Dermis blood vessel endothelial cell (primary cell): ENCODE measurements at places on chromosomes 2 and 18.
A peak's percentile ranks its signal among the peaks of the same experiment; 100 is the strongest.

DNA sequence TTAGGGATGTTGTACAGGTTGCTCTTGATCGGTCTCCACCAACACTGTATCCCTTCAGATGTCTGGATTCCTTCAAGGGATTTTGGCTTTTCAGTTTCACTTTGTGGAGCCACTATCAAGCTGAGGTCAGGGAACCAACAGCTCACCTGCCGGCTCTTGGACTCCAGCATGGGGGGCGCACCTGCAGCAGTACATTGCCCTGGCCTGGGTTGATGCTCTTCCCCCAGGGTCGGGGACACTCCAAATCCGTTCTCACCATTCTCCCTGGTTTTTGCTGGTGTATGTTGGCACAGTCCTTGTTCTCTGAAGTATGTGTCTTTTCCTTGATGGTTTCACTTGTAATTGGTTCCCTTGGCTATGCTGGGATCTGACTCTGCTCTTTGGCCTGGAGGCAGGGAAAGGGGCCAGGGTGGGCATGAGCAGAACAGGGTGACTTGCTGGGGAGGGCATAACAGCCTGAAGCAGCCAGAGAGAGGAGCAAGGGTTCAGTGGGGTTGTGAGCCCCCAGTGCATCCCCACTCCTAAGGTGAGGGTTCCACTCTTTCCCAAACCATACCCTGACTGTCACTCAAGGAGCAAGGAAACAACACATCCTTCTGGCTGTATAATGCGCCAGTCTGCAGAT, 5.1 kb downstream of the ARHGEF4 start:
- DNase-seq: no peak

- DNase-seq: no peak
Measured at GRCh38 chr2:168673265-168674189, 128.9 kb upstream of the NOSTRIN start.

DNA sequence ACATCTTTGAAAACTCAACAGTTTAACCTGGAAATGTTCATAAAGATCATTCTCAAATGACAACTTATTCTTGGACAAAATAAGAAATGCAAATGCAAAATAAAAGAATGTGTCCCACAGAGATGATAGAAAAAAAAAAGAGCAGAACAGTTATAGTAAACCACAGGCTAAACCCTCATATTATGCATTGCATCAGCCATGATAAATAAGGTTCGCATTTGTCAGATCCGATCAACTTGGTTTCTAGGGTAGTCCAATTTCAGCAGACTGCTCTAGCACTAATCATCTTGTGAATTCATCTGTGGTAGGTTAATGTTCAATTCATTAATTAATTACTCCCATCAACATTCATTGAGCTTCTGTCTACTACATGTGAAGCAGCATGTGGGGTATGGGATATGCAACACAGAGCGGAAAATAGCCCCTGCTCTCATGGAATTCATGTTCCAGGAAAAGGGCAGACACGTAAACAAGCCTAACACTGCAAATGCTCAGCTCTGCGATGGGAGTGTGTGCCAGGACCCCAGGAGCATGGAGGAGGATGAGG, 316.2 kb upstream of the REV1 start:
- DNase-seq: no peak

- peak; percentile 55 for DNase-seq
Measured at GRCh38 chr18:62505669-62506494, 16.9 kb upstream of the ZCCHC2 start.

DNA sequence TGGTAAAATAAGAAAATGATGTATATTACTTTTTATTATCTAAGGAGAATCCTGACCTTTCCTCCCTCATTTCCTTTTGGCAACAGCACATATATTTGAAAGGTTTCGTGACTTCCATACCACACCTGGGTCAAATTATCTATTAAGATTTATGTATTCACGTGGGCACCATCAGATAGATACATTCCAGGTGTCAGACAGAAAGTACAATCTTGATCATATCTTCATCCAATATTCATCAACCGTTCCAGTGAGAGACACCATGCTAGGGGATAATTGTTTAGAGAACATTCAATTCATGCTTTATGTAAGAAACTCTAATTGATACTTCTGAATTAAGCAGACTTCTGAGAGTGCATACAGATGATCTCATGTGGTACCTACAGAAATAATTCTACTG, 73.7 kb downstream of the SCN9A start:
- no peak for DNase-seq

- peak; percentile 59 for DNase-seq
Measured at GRCh38 chr2:62705859-62706720, 577 bp downstream of the EHBP1 start.

GRCh38 chr2:225428360-225428759, 28.9 kb downstream of the NYAP2 start:
- DNase-seq: no peak

DNA sequence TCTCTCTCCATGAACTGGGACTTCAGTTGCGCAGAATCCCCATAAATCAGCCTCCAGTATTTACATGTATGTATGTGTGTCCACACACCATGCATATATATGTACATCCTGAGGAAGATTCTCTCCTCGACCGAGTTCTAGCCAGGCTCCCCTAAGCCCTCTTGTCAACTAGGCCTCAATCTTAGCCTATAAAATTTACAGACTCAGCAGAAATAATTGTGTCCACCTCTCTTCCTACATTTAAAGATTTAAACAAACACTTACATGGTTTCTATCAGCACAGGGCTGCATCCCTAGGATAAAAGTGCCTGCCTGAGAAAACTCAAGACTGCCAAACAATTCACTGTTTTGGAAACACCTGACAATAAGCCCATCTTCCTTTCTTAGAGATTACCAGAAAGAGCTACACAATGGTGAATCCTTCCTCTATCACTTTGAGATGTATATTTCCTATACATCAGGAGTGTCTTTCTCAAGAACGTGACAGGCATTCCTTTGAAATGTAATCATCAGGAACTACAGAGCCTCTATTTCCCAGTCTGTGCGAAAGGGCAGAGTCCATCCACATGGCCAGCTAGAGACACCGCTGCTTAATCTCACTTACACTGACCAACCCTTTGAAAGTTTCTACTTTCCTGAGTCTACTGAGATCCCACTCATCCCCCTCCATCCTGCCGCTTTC, 39.5 kb downstream of the ZNF519 start:
- no peak for DNase-seq

- DNase-seq: no peak
Measured at GRCh38 chr2:107738266-107738665, 88.4 kb upstream of the RGPD4 start.

GRCh38 chr18:13261661-13262357, 43.2 kb downstream of the LDLRAD4 start:
- DNase-seq: no peak

DNA sequence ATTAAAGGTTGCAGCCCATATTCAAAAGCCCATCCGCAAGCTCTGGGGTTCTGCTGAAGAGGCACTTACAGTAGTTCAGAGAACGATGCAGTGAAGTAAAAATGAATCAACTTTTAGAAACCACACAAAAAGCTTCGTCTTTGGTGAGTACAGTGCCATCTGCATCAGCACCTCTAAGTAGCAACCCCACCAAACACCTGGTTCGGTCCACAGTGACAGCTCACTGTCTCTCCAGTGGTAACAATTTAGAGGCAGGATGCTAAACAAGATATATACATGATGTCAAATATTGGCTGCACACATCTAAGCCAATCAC, 275.4 kb upstream of the TCF4 start:
- no peak for DNase-seq

- DNase-seq: no peak
Measured at GRCh38 chr2:63399156-63399555, 189.1 kb downstream of the WDPCP start.

DNA sequence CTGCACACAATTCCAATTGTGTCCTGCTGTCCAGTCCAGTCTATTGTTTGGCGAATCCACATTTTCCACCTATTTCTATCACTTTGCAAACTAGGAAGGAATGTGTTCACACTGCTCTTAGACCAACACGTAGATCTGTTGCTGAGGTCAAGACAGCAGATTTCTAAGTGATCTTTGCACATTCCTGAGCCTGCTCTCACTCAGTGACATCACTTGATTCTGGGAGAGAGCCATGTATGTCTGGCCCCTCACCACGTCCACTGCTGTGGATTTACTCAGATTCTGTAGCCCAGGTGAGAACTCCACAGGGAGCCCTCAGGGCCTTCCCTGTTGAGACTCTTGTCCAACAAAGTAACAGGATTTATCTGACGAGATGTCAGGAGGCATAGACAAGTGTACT, 317.2 kb downstream of the TSN start:
- no peak for DNase-seq

DNA sequence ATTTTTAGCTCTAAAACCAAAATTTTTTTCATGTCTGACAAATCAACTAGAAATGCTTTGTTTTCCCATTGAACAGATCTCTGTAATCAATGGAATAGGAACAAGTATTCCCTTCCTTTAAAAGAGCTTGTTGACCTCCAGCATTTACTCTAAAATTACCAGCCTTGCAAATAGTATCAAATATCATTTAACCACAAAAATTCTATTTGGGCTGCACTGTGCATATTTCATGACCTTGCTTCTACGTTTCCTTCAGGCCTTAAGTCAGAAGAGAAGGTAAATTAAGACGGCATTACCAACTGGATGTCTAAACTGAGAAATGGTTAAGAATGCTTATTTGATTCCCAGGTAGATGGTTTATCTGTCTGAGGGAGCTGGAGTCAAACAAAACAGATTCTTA, 33.3 kb upstream of the NRXN1 start:
- no peak for DNase-seq

- no peak for DNase-seq
Measured at GRCh38 chr2:202072226-202072625, 829 bp upstream of the KIAA2012 start.

DNA sequence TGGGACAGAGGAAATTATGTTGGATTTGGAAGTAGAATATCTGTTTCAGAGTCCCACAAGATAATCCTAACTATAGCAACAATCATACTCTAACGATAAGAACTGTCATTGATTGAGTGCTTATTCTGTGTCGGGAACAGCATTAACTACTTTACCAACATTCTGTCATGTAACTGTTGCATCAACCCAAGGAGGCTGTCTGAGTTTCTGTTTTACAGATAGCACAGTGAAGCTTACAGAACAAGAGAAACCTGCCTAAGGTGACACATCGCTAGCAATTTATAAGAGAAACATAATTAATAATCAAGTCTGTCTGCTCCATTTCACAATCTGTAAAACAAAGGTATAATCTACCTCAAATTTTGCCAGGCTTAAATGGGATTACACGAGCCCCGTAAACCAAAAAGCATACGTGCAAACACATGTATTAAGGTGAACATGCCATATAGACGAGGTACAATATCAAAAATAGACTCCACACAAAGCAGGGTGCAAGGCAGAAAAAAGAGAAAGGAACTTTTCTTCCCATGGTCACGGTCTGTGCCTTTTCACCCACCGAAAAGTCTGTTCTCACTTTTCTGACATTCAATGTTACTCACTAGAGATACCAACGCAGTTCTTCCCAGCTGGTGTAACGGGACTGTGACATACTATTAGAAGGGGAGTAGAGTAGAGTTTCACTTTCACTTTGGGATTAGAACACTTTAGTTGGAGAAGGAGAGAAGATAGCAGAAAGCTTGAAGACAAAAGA, 37.2 kb upstream of the SLC8A1 start:
- peak; percentile 18 for DNase-seq

- DNase-seq: peak; percentile 46
Measured at GRCh38 chr2:72982781-72983499, 65.6 kb downstream of the EMX1 start.

DNA sequence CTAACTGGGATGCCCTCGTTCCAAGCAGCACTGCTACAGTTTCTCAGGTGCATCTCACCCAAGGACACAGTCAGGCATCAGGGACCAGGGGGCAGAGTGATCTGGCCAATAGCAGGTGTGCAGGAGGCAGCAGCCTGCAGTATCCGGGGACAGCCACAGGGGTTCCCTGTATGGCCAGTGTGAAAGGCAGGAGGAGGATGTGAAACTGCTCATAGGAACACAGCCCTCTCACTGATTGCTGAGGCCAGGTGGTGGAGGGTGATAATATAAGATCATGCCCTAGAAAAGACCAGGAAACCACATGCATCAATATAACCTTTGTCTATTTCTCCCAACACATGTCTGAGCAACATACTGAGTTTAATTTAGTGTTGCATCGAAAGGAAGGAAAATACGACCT, 112.7 kb upstream of the TACR1 start:
- no peak for DNase-seq

DNA sequence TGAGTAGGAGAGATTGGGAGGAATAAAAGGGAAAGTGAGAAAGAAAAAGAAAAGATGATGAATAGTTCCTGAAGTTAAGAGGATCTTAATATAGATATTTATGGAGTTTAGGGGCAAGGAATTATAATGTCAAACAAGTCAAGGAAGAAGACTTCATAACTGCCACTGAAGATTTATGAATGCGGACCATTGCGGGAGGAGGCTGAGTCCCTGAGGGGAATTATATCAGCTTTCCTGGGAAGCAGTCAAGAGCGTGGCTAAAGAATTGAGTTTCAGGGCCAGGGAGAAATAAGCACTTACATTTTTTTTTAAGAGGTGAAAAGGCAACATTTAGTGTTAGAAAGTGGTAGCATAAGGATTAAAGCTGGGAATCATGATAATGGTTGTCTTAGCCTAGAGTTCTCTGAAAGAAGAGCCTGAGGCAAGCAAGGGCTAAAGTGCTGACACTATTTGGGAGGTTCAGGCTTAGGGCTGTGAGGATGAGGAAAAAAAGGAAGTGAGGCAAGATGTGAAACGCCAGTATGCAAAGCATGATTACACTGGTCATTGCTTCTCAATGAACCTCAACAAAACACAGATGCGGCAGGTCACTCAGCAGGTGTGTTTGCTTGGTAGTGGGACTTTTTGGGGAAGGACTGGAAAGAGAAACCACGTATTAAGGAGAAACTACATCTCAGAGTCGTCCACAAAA, 217.1 kb downstream of the SLC4A3 start:
- DNase-seq: no peak

- DNase-seq: peak; percentile 99
Measured at GRCh38 chr2:20611077-20611843, 39.6 kb downstream of the HS1BP3 start.

DNA sequence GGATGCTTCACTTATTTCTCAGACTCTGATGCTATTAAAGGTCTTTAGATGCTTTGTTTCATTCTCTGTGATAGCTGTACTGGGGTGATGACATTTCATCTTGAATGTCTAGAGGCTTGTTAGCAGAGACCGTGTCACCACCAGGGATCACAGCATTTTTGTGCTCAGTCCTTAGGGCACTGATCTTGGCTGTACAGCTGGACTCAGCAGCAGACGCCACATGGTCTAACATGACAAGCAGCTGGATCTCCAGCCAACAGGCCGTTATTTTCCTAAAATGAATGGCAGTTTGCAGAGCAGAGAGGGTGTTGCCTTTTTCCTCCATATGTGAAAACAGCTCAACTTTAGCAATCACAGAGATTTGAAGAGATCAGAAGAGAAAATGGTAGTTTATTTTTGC, 491.8 kb downstream of the CDH2 start:
- no peak for DNase-seq

GRCh38 chr2:26068602-26069298, 34.9 kb downstream of the RAB10 start:
- peak; percentile 84 for DNase-seq

- DNase-seq: no peak
Measured at GRCh38 chr18:51520676-51521180, 323.2 kb upstream of the MEX3C start.
